IgD-negative memory B cell (primary cell): ENCODE measurements at places on chromosomes 7 and 10. TPM values are rescaled to one million over a fixed set of nuclear protein-coding genes. Genes with fewer than 3 reads are reported as not detected.

NPC1L1 gene
- not detected for polyA plus RNA-seq

CLDN15 gene
- polyA plus RNA-seq: 2.2 TPM

NOS3 gene
- 2.0 TPM for polyA plus RNA-seq

POU6F2 gene
- polyA plus RNA-seq: not detected

UNCX gene
- not detected for polyA plus RNA-seq

RAPGEF5 gene
- 1.2 TPM for polyA plus RNA-seq

SDK1 gene
- polyA plus RNA-seq: not detected

GIMAP7 gene
- polyA plus RNA-seq: 24.1 TPM

PPP1R3C gene
- not detected for polyA plus RNA-seq

CHRM2 gene
- polyA plus RNA-seq: not detected

MCM7 gene
- polyA plus RNA-seq: 33.4 TPM

LLCFC1 gene
- not detected for polyA plus RNA-seq

EPHB6 gene
- polyA plus RNA-seq: 37.6 TPM

DNAAF5 gene
- 2.7 TPM for polyA plus RNA-seq

VSTM4 gene
- not detected for polyA plus RNA-seq

SPACDR gene
- polyA plus RNA-seq: 0.78 TPM

KCND2 gene
- not detected for polyA plus RNA-seq

PDZD8 gene
- polyA plus RNA-seq: 8.2 TPM

PRRT4 gene
- 0.21 TPM for polyA plus RNA-seq

GPR146 gene
- 2.6 TPM for polyA plus RNA-seq

CLIP2 gene
- 7.1 TPM for polyA plus RNA-seq

WNT8B gene
- polyA plus RNA-seq: not detected

CREB5 gene
- polyA plus RNA-seq: 1.3 TPM

ZPBP gene
- polyA plus RNA-seq: not detected

OR2A14 gene
- not detected for polyA plus RNA-seq

ACHE gene
- polyA plus RNA-seq: not detected

FOXI2 gene
- not detected for polyA plus RNA-seq

TBC1D12 gene
- 2.9 TPM for polyA plus RNA-seq

PALS2 gene
- 23.0 TPM for polyA plus RNA-seq

ELN gene
- not detected for polyA plus RNA-seq

SLC26A3 gene
- polyA plus RNA-seq: not detected

RET gene
- 0.05 TPM for polyA plus RNA-seq

LIPN gene
- 0.31 TPM for polyA plus RNA-seq

OR2A1 gene
- not detected for polyA plus RNA-seq

CEP41 gene
- 6.0 TPM for polyA plus RNA-seq

ALOX5 gene
- 193 TPM for polyA plus RNA-seq

CDC14C gene
- polyA plus RNA-seq: not detected

CCDC146 gene
- polyA plus RNA-seq: 1.0 TPM

FAM149B1 gene
- polyA plus RNA-seq: 5.5 TPM

C7orf33 gene
- polyA plus RNA-seq: not detected

LRMDA gene
- polyA plus RNA-seq: not detected

VWA2 gene
- not detected for polyA plus RNA-seq

MCM10 gene
- polyA plus RNA-seq: not detected

AMPH gene
- polyA plus RNA-seq: not detected

MDFIC gene
- polyA plus RNA-seq: 55.1 TPM

AQP1 gene
- not detected for polyA plus RNA-seq

NUPR2 gene
- polyA plus RNA-seq: not detected

MBL2 gene
- polyA plus RNA-seq: not detected

TSPAN14 gene
- 45.0 TPM for polyA plus RNA-seq

UCMA gene
- polyA plus RNA-seq: not detected

NAT16 gene
- polyA plus RNA-seq: not detected
